ENCODE measurements at places on chromosomes 12 and 14. TPM values are rescaled to one million over a fixed set of nuclear protein-coding genes. Genes with fewer than 3 reads are reported as not detected.

SLCO1B1 gene
- not detected for total RNA-seq

ZNF891 gene
- total RNA-seq: 0.92 TPM

RD3L gene
- not detected for total RNA-seq

OR6C65 gene
- not detected for total RNA-seq

OTOGL gene
- total RNA-seq: 0.14 TPM

IGF1 gene
- total RNA-seq: 11.7 TPM

GPRC5A gene
- 25.9 TPM for total RNA-seq

RPS26 gene
- total RNA-seq: 82.2 TPM

INSM2 gene
- total RNA-seq: not detected

NXPH4 gene
- 0.65 TPM for total RNA-seq

PTPN6 gene
- total RNA-seq: under 0.01 TPM

MYH6 gene
- not detected for total RNA-seq

TROAP gene
- 3.7 TPM for total RNA-seq

LTBP2 gene
- 71.0 TPM for total RNA-seq

Data from smooth muscle cell of bladder (primary cell).